ENCODE measurements at places on chromosomes 7 and 10.

DNA sequence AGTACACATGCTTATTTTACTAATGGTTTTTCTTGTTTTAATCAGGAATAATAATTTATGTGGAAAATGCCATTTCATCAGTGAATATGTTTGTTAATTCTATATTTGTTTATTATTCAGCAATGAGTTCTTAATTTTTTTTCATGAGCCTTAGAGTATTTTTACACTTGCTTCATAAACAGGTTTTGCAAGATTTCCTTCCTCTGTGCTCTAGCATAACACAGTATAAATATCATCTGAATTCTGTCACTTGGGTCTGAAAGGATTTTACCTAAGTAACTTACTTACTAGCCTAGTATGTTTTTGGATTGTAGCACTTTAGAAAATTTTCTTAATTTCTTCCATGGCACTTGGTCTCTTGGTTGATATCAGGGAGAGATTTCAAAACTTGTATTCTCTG lies 45.8 kb downstream of the GLCCI1 start:
- DNase-seq = no peak

- no peak for DNase-seq
Measured at GRCh38 chr10:132109341-132110110, 43.8 kb downstream of the JAKMIP3 start.

- no peak for DNase-seq
Measured at GRCh38 chr7:18893156-18893555, 224.3 kb downstream of the TWIST1 start.

GRCh38 chr7:37320848-37321468 lies 127.7 kb downstream of the ELMO1 start:
- DNase-seq = no peak

DNA sequence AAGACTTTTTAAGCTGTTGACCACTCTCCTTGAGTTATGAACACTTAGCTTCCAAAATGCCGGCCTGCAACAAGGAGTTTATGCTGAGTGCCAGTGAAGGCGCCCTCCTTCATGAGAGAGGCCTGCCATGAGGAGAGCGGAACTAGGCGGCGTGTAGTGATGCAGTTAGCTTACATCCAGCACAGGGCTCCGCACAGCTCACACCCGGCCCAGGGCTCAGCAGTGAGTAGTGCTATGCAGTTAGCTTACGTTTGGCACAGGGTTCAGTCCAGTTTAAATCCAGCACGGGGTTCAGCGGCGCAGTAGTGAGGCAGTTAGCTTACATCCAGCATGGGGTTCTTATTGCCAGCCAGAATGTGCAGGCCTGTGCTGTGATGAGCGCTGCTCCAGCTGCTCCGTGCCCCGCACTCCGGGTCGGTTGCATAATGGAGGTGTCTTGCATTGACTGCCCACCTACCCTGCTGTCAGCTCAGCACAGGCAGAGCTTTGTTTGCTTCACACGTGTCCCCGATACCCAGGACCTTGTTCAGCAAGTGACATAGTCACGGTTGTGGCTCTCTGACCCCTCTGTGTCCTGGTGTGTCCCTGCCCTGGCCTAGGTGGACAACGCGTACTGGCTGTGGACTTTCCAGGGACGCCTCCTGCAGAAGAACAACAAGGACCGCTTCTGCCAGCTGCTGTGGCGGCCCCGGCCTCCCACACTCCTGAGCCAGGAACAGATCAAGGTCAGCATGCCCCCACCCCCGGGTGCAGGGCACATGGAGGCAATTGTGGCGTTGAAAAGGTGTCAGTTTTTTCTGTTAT lies 21.9 kb downstream of the EIF3B start:
- no peak for DNase-seq

DNA sequence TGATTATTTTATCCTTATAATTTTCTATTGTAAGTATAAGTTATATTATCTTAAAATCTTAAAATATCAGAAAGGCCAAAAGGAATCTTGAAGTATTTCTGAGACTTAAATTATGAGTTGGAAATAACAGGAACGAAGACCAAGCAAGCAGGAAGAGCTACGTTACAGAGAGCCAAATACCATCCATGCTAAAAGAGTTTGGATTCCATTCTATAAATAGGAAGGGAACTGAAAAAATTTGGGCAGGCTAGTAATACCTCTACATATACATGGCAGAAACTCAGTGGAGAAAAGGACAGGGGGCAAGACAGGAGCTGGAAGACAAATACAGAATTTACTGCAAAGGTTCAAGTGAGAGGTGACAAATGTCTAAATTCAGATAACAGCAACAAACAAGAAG lies 16.7 kb downstream of the ITGB1 start:
- no peak for DNase-seq

DNA sequence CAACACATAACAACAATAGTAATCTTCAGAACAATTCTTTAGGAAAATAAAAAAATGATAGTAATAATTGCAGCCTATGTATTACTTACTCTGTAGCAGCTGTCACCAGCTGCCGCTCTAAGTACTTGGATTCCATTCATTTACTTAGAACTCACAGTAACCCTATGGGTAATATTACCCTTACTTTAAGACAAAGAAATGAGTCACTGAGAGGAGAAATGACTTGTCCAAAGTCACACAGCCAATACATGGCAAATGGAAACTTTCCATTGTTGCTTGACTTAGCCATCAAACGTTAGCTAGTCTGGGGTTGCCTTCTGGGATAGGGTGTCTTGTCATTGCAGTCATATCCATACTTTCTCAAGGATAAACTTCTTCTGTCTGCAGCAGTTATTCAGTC lies 3.6 kb downstream of the CCNY start:
- no peak for DNase-seq

DNA sequence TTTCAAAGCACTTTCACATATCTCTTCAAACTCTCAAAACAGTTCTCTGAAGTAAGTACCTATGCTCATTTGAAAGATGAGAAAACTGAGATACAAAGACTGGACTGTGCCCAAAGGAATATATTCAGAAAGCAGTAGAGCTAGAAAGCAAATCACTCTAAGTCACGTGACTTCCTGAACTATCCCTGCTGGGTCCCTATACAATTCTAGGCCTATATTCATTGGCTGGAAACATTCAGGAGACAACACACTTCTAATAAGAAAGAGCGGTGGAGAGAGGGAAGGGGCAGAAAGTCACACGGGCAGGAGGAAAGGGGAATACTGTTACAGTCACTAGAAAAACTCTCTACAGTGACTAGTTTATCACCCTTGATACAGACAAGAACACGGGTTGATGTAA lies 140.0 kb downstream of the CHCHD3 start:
- DNase-seq = no peak

DNA sequence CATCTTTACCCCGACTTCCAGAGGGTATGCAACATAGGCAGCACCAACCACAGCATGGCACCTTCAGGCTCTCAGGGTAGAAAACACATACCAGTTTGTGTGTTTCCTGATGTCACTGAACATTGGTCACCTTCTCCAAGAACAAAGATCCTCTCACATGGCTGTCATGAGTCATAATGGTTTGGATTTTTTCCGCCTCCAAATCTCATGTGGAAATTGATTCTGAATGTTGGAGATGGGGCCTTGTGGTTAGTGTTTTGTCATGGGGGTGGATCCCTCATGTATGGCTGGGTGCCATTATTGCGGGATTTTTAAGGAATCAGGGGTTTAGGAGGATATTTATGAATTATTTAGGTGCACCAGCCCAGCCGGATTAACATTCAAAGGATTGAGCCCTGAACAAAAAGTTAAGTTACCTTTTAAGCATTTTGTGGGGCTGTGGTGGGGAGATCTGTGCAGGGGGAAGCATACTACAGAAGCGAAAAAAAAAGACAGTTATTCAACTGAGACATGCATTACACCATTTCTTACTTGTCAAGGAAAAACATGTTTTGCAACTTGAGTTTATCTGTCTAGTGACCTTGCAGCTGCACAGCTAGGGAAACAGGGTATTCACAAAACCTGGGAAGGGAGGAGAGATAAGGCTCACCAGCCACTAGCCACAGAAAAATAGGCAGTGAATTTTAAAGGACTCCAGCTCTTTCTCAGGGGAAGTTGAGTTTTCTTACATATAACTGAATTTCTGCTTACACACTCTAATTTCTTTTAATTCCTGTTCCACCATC lies 774.1 kb upstream of the AUTS2 start:
- DNase-seq = no peak

DNA sequence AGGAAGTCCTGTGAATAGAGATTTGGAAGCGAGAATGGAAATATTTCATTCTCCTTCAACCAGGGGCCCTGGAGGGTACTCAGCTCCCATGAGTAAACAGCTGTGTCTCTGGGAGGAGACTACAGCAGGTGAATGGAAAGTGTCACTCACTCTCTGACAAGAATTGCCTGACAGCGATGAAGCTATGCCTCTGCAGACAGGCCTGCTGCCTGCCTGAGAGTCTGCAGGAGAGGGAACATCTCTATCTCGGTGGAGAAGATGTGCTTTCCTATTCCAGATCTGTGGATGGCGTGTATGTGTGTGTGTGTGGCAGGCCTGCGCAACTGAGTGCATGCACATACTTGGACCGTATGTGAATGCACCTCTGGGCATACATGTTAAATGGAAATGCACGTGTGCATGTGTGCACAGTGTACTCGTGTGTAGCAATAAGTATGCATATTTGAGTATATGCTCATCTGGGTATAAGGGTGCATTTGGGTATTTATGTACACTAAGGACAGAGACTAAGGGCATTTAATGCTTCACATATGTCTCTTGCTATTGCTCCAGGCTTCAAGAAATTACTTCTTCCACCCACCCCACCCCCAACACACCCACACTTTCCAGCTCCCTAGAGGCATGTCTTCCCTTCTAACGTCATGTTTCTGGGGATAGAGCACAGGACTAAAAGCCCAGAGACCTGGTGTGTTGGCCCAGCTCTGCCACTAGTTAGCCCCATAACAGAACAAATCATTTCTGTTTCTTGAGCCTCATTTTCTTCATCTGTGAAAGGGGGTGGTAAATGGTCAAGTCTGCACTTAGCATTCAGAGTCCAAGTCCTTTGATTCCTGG lies 4.6 kb upstream of the ADCYAP1R1 start:
- DNase-seq = no peak

- no peak for DNase-seq
Measured at GRCh38 chr7:107405559-107405958, 64.3 kb upstream of the GPR22 start.

DNA sequence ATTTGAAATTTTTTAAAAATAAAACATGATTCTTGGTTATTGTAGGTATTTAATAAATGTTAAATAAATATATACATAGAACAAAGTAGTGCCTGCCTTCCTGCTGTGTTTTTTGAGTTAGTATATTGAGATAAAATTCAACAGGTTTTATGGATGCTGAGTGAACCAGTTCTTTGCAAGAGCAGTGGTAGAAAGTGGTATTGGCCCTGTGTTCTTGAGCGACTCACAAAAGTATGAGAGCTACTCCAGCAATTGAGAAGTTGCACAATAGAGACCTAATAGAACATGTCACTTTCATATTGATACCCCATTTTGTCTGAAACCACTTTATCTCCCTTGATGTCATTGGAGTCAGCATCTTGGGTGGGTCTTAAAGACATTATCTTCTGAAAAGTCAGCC lies 32.6 kb upstream of the GJD4 start:
- DNase-seq = no peak

- DNase-seq = no peak
Measured at GRCh38 chr7:15921576-15921975, 235.1 kb upstream of the MEOX2 start.

GRCh38 chr7:158802535-158803366 lies 26.6 kb downstream of the ESYT2 start:
- no peak for DNase-seq

DNA sequence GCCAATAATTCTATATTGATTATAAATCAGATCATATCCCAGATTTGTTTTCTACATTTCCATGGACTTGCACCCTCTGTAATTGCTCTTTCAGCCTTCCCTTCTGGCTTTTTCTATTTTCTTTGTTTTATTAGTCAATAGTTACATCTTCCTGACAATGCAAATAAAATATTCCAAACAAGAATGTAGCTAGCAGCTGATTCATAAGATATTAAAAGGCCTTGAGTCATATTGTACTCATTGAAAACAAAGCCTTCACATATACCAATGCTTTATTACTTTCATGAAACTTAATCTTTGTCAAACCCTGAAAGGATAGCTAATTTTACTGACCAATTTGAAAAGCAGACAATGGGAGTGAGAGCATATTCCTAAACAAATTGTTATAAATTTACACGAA lies 10.7 kb upstream of the SFMBT2 start:
- DNase-seq = no peak

DNA sequence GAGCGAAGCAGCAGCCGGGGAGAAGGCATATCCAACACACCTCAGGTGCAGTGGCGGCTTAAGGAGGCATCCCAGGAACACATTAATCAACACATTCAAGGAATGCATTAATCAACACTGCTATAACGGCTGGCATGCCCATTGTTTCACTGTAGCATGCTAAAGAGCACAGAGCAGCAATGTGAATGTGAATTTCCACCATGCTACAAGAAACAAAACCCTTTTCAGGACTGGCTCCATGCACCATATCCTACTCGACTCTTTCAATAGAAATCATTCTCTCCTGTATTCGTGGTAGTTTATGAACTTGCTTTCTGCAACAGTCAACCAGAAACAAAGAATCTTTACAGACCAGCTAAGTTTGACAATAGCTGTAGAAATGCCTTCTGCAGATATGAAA lies 149.0 kb downstream of the NRCAM start:
- DNase-seq = no peak

GRCh38 chr7:117808910-117809705 lies 64.1 kb downstream of the CTTNBP2 start:
- DNase-seq = no peak

GRCh38 chr7:124033095-124033806 lies 384 bp upstream of the TMEM229A start:
- no peak for DNase-seq

DNA sequence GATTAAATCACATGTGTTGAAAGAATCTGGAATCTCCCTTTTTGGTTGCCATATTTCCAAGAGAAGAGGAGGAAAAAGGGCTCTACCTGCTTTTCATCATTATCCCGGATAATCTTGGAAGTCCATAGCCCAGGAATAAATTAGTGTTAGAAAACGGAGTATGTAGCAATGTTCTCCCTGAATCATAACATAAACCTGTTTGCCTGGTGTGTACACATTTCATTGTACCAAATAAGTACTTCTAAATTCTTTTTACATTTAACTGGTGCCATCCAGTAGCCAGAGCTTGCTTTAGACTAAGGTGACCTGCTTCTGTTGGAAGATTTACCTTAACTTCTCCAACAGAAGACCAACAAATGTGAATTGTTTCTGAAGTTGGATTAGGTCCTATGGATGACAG lies 182.3 kb upstream of the C7orf33 start:
- DNase-seq = no peak

DNA sequence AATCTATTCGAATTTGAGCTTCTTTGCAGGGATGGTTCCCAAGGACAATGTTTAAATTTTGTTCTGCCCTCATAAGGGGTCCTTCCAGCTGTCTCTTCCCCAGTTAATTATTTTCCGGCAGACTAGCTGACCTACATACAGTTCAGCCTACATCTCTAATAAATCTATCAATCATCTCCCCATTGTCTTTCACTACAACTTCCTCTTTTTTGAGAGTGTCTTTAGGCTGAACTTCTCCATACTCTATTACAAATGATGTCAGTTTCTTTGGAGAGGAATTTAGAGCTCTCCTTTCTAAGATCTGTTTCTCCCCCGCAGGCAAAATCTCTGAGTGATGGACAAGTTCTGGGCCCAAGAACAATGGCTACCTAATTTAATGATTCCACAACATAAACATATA lies 122.2 kb downstream of the PCLO start:
- no peak for DNase-seq
